ENCODE measurements at places on chromosomes 11 and 22. TPM values are rescaled to one million over a fixed set of nuclear protein-coding genes. Genes with fewer than 3 reads are reported as not detected.
A peak's percentile ranks its signal among the peaks of the same experiment; 100 is the strongest.

- DNase-seq, result peak; percentile 74
These were observed 15.5 kb downstream of the APOL3 start for GRCh38 chr22:36144886-36145541.

DNA sequence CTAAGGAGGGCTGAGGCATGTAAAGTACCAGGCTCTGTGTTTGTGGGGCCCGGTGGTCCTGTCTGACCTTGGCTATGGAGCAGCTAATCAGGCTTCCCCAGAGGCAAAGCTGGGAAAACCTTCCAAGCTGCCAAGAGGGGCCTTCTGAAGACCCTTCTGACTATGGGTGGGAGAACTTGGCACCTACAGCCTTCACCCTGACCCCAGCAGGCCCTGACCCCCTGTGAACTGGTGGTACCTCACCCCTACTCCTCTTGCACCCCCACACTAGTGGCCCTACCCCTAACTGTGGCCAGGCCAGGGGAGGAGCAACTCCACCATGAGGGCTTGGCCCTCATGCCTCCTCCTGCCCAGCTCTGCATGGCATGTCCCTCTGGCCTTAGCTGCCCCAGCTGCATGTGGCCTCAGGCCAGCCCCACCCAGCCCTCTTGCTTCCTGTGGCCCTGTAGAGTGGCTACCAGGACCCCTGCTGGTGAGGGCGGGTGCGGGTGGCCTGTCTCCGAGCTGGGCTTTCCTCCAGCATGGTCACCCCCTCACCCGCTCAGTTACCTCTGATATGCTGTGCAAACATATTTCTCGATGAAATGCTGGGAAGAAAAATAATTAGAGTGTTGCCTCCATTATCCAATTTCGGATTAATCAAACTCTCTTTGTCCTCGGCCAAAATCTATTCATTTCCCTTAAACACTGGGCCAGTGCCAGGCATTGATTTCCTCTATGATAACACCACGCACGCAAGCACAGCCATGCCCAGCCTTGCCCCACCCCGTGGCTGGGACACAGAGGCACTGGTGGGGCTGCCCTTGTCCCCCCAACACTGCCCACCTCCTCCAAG is 7.5 kb downstream of the GNAZ start:
- no peak for DNase-seq

DNA sequence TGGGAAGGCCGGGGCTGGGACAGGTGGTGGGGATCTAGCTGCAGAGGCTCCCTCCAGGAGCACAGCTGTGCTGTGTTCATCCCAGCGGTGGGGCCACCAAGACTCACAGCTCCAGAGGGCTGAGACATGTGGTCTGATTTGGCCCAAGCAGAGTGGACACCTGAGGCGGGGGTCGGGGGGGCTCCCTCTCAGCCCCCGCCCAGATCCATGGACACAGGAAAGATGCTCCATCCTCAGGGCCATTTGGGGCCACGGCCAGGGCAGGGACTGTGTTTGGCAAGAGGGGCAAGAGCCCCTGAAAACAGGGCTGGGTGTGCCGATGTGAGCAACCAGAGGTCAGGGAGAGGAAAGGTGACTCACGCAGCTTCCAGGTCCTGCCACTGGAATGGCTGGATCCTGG is 219.4 kb downstream of the BRD1 start:
- DNase-seq, result no peak

The KRTAP5-10 gene
- not detected for total RNA-seq

The C11orf86 gene
- total RNA-seq, result not detected

- DNase-seq, result no peak
These were observed 63.8 kb upstream of the UCP3 start for GRCh38 chr11:74072721-74073120.

- DNase-seq, result peak; percentile 13
These were observed 324.0 kb upstream of the PLET1 start for GRCh38 chr11:112584672-112585071.

The MFNG gene
- total RNA-seq, result under 0.01 TPM

- DNase-seq, result no peak
These were observed 63.6 kb downstream of the FDX1 start for GRCh38 chr11:110493346-110493745.

The WNT7B gene
- 0.64 TPM for total RNA-seq

DNA sequence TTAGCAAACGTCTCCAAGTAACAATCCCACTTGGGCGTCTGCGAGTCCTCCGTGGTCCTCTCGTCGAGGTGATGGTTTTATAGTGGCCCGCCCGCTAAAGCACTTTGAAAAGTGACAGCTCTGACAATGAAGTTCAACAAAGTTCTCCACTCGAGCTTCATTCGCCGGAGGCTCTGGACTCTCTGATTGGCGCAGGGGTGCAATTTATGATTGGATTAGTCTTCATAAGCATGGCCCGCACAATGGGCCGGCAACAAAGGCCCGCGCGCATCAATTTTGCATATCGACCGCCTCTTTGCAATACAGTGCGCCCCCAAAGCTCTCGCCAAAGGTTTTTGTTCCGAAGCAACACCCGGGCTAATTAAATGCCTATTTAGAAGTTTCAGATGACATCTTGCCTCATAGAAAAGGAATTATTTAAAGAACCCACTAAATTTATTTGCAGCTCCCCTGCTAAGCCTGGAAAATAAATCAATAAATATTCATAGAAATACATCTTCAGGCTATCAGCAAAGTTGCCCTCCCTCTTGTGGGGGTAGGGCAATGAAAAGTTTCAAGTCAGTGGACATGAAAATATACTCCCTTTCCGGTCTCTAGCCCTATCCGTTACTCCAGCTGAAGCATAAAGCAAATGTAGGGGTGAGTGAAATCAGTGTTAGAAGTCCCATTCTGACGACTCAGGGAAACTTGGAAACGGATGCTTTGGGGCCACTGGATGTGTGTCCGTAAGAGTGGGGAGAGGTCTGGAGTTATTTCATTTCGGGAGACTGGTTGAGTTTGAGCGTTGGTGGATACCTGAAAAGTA is at the start of gene DBX1:
DBX1 (minus strand) TSS at position 51 of the 805 bp plus-strand sequence. CDS start 151 bp downstream, outside the sequence.
- DNase-seq, result no peak

DNA sequence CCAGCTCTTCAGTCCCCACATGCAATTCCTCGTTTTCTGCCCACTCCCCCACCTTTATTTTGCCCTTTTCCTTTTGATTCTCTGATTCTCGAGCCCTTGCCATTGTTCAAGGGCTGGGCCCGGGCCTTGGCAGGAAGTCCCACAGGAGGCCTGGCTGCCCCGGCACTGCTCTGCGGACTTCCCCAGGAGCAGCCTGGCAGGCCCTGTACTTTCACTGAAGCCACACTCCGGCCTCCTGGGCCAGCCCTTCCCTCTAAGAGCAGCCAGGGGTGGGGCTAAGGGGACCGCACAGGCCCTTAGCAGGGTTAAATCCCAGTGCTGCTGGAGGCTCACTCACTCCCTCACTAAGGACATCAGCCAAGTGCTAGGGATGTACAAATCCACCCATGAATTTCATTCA is 4.1 kb downstream of the LRRC32 start:
- peak; percentile 48 for DNase-seq

DNA sequence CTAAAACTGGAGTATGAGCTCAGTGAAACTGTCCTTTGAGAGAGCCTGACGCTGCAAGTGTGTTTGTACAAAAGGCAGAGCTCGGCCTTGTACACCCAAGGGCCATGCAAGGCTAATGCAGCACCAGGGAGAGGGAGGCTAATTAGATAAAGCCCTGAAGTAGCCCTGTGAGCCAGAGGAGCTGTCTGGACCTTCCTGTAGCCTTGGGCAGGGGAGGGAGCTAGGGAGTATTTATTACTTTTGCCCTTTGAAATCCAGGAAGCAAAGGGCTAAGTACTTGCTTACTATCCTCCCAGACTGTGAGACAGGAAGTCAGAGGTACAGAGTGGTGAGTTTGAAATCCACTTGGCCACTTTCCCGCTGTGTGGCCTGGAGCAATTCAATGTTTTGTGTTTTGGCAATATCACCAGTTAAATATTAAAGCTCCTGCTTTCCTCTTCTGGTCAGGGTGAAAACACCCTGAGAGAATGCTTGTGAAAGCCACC is 10.2 kb upstream of the LDHA start:
- peak; percentile 97 for DNase-seq

The FADS2 gene
- 713 TPM for total RNA-seq

The MUC15 gene
- total RNA-seq, result not detected

The CABP4 gene
- not detected for total RNA-seq

DNA sequence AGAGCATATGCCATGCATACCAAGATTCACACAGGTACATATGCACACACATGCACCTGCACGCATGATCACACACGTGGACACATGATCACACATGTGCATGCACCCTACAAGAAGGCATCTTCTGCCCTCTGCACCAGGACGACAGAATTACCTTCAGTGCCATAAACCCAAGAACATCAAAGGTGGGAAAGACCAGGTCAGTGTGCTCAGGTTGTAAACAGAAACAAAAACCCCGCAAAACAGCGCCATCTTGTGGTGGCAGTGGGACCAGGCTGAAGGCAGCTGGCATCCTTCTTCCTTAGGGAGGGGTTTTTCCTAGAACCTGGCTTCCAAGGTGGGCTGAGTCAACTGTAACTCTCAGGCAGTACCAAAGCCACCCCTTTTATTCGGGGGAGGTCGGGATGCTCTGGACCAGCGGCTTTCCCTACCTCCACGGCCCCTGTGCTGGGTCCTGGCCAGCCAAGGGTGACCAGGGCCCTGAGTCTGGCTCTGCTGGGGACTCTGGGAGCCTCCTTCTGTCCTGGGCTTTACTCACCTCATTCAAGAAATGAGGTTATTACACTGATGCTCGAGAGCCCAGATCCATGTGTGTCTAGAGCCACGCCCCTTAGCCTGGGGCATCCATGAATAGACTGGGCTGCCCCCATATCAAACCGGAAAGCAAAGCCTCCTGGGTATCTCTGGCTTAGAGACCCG is 69.4 kb upstream of the FGF3 start:
- peak; percentile 55 for DNase-seq

The CABP7 gene
- total RNA-seq, result not detected

GRCh38 chr22:17269607-17270261 is 50.5 kb upstream of the ADA2 start:
- no peak for DNase-seq

DNA sequence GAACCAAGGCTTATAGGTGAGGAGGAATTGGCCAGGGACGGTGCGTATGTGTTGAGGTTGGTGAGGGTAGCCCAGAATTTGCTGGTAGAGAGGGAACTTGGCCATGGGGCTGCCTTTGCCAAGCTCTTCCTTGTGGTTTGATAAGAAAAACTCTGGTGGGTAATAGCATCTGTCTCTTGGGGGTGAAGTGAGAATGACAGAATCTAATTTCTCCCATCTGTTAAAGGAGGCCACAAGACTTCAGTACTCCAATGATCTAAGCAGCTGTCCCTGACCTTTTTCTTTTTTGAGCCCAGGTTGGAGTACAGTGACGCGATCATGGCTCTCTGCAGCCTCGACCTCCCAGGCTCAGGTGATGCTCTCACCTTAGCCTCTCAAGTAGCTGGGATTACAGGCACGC is 36.0 kb upstream of the PICK1 start:
- DNase-seq, result no peak

The LIF gene
- total RNA-seq, result 7.4 TPM

DNA sequence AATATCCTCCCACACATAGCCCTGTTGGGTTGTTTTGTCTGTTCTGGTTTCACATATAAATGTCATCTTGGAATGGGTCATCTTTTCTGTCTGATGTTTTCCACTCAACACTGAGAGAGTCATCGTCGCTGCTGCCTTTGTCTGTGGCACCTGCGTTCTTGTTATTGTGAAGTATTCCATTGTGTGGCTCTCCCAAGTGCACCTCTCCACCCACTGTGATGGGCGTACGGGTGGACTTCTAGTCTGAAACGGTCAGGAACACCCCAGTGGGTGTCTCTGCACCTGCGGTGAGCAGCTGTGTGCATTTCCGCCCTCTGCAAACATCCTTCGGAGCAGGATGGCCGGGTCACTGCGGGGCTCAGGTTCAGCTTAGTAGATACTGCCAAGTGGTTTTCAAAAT is 34.5 kb upstream of the RTL6 start:
- no peak for DNase-seq

The GDPD5 gene
- total RNA-seq, result 9.5 TPM

The C11orf16 gene
- not detected for total RNA-seq

DNA sequence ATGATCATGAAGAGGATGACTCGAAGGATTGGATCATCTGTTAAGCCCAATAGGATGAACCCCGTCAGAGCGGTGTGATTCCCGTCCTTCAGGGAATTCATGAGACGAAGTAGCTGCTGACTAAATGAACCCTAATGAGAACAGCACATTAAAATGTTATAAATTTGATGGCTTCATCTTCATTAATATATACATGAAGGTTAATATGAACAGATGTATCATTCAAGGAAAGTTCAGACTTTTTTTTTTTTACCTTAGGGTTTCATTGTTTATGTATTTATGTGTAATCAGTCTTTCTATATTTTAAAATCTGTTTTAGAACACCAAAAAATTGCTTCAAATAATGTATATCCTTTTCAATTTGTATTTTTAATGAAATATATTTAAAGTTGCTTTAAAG is at the start of gene OR5P2:
OR5P2 (minus strand) TSS at position 101 of the 400 bp plus-strand sequence; CDS start at position 101, 0 bp downstream.
- DNase-seq, result no peak

The OR8G5 gene
- total RNA-seq, result not detected

GRCh38 chr22:19986011-19986409 is 30.6 kb downstream of the ARVCF start:
- no peak for DNase-seq

The ROM1 gene
- total RNA-seq, result 3.0 TPM

DNA sequence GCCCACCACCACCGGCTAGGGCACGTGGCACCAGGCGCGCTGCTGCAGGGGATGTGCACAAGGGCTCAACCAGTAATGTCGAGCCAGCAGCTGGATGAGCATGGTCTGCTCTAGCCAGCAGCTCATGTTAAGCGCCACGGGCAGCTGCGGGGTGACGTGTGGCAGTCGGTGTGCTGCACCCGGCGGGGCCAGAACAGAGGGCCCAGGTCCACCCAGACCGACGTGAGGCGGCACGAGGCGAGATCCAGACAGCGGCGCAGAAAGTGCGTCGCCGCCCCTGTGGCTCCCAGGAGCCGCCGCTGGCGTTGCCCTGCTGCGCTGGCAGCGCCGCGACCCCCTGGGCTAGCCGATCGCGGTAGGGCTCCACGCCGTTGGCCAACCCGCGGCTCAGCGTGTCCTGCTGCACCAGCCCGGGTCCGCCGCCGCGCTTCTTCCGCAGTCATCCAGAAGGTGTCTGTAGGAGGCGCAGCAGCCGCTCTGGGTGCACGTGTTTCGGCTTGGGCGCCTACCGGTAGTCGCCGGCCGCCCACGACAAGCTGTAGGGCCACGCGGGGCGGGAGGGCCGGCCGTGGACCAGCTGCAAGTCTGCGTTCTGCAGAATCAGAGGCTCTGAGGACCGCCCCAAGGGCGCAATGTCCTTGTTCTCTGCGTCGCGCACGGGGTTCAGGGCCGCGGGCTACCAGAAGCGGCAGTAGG is 4.6 kb upstream of the GALR3 start:
- peak; percentile 59 for DNase-seq

The ADAMTS8 gene
- total RNA-seq, result not detected

- DNase-seq, result peak; percentile 48
These were observed 40.1 kb upstream of the CLMP start for GRCh38 chr11:123235117-123235655.

The SULT4A1 gene
- total RNA-seq, result not detected

GRCh38 chr11:58616594-58616993 is 5.9 kb upstream of the CNTF start:
- peak; percentile 97 for DNase-seq

DNA sequence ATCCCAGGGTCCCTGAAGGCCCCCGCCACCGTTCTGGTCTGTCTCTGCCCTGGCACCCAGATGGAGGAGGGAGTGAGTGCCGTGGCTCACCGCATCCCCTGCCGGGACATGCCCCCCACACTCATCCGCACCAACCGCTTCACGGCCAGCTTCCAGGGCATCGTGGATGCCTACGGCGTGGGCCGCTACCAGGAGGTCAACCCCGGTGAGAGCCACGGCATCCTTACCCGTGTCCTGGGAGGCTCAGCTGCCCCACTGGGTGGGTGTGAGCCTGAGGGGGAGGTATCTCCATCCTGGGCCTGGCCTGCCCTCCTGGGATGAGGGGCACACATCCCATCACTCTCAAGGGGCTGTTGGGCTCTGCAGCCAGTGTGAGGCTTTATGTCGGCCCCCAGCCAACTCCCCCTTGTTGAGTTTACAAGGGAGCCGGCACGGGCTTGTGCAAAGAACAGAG is 6.1 kb downstream of the TCIRG1 start:
- DNase-seq, result no peak

Measured in fibroblast of villous mesenchyme (primary cell).